Hepatocyte (in vitro differentiated cells): ENCODE measurements at places on chromosomes 16 and 17. TPM values are rescaled to one million over a fixed set of nuclear protein-coding genes. Genes with fewer than 3 reads are reported as not detected.

DNA sequence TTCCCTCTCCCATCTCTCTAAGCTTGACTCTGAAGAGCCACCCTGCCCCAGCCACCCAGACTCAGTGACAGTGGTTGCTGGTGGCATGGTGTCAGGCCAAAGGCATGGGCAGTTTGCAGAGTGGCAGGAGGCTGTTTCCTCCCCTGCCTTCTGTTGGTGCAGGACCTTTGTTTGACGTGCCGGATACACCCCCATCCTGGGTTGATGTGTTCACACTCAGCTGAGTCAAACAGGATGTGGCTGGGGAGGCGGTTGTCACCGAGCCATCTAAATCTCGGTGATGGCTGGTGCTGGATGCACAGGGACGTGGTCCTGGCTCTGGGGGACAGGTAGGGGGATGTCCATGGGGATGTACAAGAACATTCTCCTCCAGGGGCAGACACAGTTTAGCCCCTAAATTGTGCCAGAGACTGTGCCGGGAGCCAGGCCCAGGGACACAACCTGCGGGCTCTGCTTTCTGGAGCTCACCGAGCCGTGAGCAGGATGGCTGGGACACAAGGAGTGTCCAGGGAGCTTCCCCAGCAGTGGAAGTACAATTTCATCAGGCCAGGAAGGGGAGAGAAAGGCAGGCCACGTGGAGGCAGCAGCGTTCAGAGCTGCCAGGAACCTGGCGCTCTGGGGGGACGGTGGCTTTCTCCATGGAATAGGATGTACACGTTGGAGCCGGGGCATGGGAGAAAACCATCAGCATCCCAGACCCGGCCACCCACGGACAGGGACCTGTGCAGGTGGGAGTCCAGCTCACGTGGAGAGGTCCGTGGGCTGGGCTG is 264.2 kb downstream of the SEC14L1 start:
- H3K27me3 ChIP-seq = no peaks in the 10 kb centered on the region
- H3K4me1 ChIP-seq = peaks cover 19% of the 10 kb centered on the region
- DNase-seq = no peak
- H3K36me3 ChIP-seq = no peaks in the 10 kb centered on the region

DNA sequence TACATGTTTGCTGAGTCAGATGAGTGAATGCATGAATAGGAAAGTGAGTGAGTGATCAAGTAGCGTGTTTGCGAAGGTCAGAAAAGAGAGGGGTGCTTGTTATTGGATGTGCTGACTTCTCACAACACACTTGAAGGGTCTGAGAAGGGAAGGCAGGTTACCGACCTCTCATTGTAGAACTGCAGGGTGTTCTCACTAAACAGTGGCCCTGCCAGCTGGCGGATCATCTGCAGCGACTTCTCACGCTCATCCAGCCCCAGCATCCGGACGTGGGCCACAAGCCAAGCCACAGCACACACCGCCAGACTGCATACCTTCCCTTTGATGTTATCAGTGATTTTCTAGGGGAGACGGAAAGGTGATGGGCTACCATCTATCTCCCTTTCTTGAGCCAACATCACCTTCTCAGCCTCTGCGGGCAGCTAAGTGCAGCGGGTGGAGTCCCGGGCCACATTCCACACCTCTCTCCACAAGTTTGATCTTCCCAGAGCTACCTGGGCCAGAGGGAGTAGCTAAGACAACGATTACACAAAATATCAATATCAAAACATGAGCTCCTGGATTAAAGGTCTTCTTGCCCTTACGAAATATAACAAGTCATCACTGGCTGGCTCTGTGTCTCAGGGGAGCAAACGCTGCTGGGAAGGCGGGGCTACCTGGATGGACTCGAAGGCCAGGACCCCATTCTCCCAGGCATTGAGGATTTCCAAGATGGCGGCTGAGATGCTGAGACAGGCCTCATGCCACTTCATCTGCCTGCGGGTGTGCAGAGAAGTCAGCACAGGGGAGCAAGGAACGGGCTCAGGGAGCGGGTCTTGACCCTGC is 11.0 kb downstream of the CSF3 start:
- no peak overlapping the region for H3K27ac ChIP-seq
- peak; percentile 5 for DNase-seq
- H3K4me3 ChIP-seq = no peak overlapping the region
- no peaks in the 10 kb centered on the region for H3K4me1 ChIP-seq
- no peaks in the 10 kb centered on the region for H3K36me3 ChIP-seq

DNA sequence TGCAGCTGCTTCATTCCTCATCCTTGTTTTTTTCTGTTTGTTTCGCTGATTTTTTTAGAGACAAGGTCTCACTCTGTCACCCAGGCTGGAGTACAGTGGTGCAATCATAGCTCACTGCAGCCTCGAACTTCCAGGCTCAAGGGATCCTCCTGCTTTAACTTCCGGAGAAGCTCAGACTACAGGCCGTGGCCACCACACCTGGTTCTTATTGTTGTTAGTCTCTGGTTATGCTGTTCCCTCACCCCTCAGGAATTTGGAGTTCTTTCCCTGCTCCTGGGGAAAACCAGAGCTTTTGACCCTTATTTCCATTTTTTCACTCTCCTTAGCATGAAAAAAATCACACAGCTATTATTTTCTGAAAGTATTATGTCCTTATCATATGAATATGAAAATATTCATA is 1.8 kb downstream of the ODF4 start:
- no peaks in the 10 kb centered on the region for H3K27me3 ChIP-seq
- H3K36me3 ChIP-seq = no peaks in the 10 kb centered on the region

DNA sequence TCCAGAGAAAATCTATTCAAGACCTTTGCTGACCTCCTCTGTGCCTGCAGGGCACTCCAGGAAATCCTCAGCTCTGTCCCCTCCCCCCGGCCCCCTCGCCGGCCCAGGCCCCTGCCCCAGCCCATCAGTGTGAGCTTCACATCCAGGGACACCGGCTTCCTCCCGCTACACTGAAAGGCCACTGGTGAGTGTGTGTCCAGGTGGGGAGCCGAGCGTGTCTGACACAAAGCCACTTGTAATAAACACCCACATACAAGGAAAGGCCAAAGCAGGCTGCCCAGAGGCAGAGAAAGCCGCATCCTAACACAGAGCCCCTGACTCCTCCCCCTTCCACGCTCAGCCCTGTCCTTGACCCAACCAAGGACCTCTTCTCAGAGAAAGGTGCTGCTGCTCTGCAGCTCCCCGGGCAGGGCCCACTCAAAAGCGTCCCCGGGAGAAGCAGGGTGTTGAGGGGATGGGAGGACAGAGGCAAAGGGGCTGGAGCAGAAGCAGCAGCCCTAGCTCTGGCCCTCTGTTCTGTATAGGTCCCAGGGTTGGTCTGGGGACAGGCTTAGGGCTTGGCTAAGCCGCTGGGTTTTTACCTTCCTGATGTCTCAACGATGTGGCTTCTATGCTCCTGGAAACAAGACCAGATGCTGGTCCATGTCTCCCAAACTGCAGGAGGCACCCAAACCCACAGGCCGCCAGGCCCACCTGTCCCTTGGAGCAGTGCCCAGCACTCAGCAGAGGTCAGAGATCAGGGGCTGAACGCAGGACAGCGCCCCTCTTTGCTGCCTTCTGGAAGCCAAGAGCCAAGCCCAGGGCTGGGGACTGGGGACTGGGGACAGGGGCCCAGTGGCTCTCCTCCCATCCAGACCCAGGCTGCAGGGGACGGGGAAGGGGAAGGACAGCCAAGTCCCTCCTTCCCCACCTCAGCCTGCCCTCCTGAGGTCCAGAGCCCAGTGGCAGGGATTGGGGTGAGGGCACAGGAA is 15.3 kb downstream of the MNT start:
- no peak overlapping the region for H3K4me3 ChIP-seq
- H3K27ac ChIP-seq = no peak overlapping the region
- H3K36me3 ChIP-seq = no peaks in the 10 kb centered on the region
- H3K27me3 ChIP-seq = no peaks in the 10 kb centered on the region

DNA sequence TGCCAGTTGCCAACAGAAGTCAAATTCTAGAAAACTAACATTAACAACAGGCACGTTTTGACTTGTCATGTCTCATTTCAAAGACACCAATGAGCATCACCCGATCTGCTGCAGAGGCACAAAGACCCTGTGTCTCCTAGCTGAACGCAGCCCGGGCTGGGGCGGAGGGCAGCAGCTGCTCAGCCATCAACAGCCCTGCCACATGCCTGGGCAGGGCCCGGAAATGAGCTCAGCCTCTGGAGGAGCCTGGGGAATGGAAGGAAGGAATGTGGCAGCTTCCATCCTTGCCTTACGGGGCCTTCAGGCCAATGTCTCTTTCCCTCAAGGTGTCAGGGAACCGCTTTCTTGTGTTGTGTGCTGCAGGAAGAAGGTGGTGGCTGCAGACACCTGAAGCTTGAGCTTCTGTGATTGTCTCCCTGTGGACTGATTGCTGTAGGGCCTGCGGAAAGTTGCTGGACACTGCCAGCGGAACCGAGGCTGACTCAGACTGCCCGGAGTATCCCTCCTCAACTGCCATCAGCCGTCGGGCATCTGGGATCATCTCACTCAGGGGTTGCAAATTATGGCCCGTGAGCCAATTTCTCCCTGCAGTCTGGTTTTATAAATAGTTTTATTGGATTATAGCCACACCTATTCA is 7.3 kb downstream of the CDH13 start:
- no peaks in the 10 kb centered on the region for H3K4me1 ChIP-seq
- H3K4me3 ChIP-seq = no peak overlapping the region
- DNase-seq = no peak
- no peaks in the 10 kb centered on the region for H3K36me3 ChIP-seq
- H3K27me3 ChIP-seq = peaks cover 19% of the 10 kb centered on the region

The HSPB9 gene
- total RNA-seq = not detected in 2 replicates

The SAMD14 gene
- 2.4 and 3.1 TPM in 2 replicates for total RNA-seq

The PPP1R1B gene
- total RNA-seq = 1.5 TPM in 2 replicates

The WNK4 gene
- total RNA-seq = 1.0 and 1.5 TPM in 2 replicates
